Kasumi-1 (cell line): ENCODE measurements at places on chromosomes 6 and 20.

GRCh38 chr6:9494864-9495263, 920.0 kb downstream of the TFAP2A start:
- DNase-seq, result no peak

- no peak for DNase-seq
These were observed 40.8 kb downstream of the NOL4L start for GRCh38 chr20:32544260-32544722.

DNA sequence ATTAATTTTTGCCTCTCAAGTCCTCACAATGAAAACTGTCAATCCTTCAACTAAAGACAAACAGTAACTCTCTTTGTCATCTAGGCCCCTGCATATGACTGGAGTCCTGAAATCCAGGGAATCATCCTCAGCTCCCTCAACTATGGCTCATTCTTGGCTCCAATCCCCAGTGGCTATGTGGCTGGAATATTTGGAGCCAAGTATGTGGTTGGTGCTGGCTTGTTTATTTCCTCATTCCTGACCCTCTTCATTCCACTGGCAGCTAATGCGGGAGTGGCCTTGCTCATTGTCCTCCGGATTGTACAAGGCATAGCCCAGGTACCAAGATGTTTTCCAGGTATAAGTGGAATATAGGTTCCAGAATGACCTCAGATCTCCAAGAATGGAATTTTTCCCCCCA, 15.4 kb downstream of the SLC17A4 start:
- DNase-seq, result no peak

GRCh38 chr6:71420095-71420692, 131.6 kb downstream of the OGFRL1 start:
- DNase-seq, result no peak

DNA sequence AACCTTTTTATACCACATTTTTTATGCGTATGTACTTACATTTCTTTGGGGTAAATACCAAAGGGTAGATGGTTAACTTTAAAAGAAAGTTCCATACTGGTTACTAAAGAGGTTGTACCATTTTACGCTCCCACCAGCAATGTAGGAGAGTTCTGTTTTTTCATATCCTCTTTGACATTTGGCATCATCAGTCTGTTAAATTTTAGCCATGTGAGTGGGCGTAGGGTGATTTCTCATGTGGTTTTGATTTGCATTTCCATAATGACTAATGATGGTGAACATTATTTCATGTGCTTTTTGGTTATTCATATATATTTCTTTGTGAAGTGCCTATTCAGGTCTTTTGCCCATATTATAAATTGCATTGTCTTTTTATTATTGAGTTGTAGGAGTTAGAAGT, 194.2 kb downstream of the PRL start:
- no peak for DNase-seq

- DNase-seq, result no peak
These were observed 57.5 kb downstream of the MKKS start for GRCh38 chr20:10376270-10377075.

DNA sequence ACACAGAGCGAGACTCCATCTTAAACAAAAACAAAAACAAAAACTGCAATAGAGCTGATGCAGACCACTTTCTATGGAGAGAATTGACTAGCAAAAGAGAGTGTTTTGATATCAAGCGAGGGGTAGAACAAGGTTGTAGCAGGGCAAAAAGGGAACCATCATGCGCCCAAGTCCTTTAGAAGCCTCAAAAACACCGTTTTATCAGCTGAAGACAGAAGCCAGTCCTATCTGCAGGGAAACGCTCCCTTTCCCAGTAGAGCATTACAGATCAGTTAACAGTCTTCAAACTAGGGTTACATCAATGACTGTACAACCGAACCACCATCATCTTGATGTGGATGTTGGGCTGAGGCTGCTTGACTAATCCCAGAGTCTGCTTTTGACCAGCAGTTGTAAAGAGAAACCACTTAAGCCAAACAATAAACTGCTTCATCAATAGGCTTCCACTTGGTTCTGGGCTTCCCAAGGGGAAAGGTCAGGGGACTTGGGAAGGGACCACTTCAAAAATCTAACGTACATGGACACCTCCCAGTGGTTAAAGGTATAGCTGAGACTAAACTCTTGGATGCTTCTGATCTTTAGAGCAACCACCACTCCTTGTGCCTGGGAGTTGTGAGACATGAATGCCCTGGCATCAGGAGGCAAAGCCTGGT, 59.6 kb upstream of the SPDEF start:
- DNase-seq, result no peak

DNA sequence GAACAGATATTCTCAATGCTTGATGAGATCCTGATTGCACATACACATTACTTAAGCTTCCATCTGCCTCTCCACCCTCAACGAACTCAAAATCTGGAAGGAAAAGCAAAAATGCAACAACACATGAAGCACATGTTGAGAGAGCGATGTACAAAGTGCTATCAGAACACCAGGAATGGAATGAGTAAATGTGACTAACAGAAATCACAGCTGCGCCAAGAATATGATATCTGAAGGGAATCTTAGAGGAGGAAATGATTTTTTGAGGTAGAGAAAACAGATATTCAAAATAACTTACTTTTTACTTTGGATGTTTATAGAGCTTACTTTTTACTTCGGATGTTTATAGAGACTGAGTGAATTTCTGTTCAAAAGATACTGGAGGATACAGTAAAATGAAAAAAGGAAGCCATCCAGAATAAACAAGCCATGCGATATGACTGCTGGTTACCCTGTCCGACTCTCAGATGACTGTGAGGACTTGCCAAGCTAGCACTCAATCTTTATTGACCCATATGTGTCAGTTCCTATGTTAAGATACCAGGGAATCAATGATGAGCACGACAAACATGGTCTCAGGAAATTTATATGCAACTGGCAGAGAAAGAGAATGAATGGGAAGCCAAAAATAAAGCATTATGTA, 102.0 kb downstream of the SMLR1 start:
- no peak for DNase-seq

GRCh38 chr6:21438986-21439352, 154.6 kb upstream of the SOX4 start:
- DNase-seq, result peak; percentile 89

DNA sequence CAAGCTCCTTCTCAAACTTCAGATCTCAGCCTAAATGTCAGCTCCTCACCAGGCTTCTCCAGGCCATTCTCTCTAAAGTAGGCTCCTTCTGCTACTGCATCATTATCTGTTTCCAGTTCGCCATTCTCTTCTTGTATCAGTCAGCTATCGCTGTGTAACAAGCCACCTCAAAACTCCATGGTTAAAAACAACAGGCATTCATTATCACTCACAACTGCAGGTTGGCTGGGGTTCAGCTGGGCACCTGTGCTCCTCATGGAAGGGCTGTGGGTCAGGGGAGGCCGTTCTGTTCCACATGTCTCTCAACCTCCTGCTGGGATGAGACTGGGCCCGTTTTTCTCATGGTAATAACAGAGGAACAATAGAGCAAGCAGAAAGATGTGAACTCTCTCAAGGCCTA, 28.7 kb downstream of the PRND start:
- DNase-seq, result no peak

DNA sequence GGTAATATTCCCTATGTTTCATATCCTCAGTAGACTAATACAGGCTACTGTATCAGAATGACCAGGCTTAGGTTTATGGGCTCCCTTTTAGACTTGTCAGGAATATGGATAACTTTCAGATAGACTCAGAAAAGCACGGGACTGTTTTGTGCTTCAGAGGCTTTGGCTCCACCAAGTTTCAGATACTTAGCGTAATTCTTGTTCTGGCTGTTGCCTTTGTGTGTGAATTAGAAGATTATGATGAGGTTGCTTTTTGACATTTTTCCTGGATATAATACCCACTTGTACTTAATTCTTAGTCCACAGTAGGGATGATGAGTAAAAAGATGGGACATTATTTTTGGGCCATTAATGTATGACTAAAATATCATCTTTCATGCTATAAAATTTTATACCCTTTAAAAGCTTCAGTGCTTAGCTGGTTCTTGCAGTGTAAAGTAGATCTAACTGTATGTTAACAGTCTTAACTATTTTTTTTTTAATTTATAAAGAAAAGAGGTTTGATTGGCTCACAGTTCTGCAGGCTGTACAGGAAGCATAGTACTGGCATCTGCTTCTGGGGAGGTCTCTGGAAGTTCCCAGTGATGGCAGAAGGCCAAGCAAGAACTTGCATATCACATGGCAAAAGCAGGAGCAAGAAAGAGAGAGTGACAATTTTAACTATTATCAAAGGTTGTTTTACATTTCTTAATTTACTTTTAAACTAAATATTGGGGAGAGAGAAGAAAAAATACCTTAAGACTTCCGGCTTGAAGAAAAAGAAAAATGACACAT, 120.7 kb downstream of the ZFAND3 start:
- peak; percentile 49 for DNase-seq

- no peak for DNase-seq
These were observed 43.5 kb upstream of the ENPP1 start for GRCh38 chr6:131764350-131764749.

DNA sequence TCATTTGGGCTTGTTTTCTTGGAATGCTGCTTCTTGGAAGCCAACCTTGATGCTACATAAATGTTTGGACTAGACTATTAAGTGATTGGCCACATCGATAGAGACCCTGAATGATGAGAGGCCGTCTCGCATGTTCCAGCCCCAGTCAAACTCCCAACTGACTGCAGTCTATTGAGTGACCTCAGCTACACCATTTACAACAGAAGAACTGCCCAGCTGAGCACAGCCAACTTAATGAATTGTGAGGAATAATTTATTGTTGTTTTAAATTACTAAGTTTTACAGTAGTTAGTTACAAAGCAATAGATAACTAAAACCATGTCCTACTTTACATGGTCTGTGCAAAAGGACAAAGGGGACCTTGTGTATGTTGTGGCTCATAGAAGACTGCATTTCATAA, 63.0 kb downstream of the PLCB4 start:
- no peak for DNase-seq

- DNase-seq, result no peak
These were observed 64.9 kb upstream of the MEI4 start for GRCh38 chr6:77587963-77588362.

GRCh38 chr6:139666284-139666683, 291.8 kb upstream of the CITED2 start:
- no peak for DNase-seq

- DNase-seq, result no peak
These were observed 255.0 kb upstream of the ZFP64 start for GRCh38 chr20:52446421-52447224.
